ENCODE measurements at places on chromosomes 2 and 18. TPM values are rescaled to one million over a fixed set of nuclear protein-coding genes. Genes with fewer than 3 reads are reported as not detected.

DNA sequence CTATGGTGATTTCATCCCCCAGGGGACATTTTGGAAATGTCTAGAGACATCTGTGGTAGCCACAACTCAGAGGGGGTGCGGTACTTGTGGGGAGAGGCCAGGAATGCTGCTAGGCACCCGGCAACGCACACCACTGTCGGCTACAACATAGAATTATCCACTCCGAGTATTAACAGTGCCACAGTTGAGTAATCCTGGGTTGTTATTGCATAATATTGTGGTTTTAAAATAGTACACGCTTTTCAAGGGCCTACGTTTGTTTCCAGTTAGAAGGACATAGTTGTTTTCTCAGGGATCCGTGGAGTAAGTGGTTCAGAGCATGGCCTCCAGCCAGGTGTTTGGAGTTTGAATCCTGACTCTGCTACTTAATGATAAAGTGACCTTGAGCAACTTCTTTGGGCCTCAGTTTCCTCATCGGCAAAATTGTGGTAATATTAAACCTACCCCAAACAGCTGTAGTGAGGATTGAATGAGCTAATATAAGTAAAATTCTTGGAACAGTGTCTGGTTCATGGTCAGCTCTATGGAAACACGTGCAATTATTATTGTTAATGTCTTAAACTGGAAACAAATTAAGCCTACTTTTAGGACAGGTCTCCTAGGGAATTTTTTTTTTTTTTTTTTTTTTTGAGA lies 24.5 kb downstream of the CYP27A1 start:
- H3K27me3 ChIP-seq = no peaks in the 10 kb centered on the region
- H3K36me3 ChIP-seq = no peaks in the 10 kb centered on the region
- H3K4me3 ChIP-seq = no peak overlapping the region
- peak overlapping the region; percentile 89 for H3K27ac ChIP-seq

- no peaks in the 10 kb centered on the region for H3K36me3 ChIP-seq
- no peaks in the 10 kb centered on the region for H3K27me3 ChIP-seq
- H3K4me1 ChIP-seq = no peaks in the 10 kb centered on the region
- H3K27ac ChIP-seq = no peak overlapping the region
These were observed 61.8 kb downstream of the FAM168B start for GRCh38 chr2:131031431-131031841.

- no peak overlapping the region for H3K4me3 ChIP-seq
- H3K36me3 ChIP-seq = peaks cover 3% of the 10 kb centered on the region
- no peak for DNase-seq
- no peaks in the 10 kb centered on the region for H3K27me3 ChIP-seq
These were observed 822.6 kb downstream of the TRIB2 start for GRCh38 chr2:13539296-13539695.

- no peaks in the 10 kb centered on the region for H3K27me3 ChIP-seq
- H3K27ac ChIP-seq = no peak overlapping the region
- DNase-seq = no peak
- H3K4me3 ChIP-seq = no peak overlapping the region
These were observed 404.4 kb downstream of the SOCS6 start for GRCh38 chr18:70693246-70693645.

DNA sequence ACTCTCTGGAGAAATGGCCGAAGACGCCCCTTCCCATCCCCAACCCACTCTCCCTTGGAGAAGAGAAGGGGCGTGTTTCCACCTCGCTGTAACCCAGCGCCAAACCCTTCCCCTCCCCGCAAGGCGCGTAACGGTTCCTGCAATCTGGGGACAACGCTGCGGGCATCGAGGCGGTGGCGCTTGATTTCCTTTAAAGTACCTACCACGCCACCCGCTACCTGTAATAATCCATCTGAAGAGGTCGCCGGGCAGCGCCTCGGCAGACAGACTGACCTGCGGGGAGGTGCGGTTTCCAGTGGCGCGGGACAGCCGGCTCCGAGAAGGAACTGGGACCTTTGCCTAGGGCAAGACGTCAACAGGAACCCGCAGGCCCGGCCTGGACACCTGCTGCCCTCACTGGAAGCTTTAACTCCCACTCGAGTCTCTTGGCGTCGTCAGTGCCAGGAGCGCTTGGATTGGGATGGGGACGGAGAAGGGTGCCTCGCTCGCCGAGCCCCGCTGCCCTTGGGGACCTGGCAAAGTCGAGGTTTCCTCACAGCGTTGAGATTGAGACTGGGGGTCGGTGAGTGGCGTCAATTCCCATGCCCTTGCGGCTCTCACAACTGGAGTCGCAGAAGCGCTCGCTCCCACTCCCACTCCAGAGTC lies at the start of gene CYP1B1:
CYP1B1 (minus strand) TSS at position 645 of the 645 bp plus-strand sequence. CDS start 763 bp downstream, outside the sequence.
- H3K27ac ChIP-seq = peak within 1 kb of the TSS; percentile 89
- no peaks in the 10 kb centered on the region for H3K4me1 ChIP-seq
- peak; percentile 52 for DNase-seq
- H3K36me3 ChIP-seq = no peaks in the 10 kb centered on the region

- H3K4me1 ChIP-seq = peaks cover 1% of the 10 kb centered on the region
- DNase-seq = no peak
- H3K27ac ChIP-seq = no peak overlapping the region
- no peaks in the 10 kb centered on the region for H3K27me3 ChIP-seq
- H3K4me3 ChIP-seq = no peak overlapping the region
These were observed 92.4 kb upstream of the LCLAT1 start for GRCh38 chr2:30354621-30355020.

GRCh38 chr2:240645801-240646175 lies 20.5 kb downstream of the GPR35 start:
- no peak overlapping the region for H3K27ac ChIP-seq
- no peaks in the 10 kb centered on the region for H3K36me3 ChIP-seq
- DNase-seq = no peak

DNA sequence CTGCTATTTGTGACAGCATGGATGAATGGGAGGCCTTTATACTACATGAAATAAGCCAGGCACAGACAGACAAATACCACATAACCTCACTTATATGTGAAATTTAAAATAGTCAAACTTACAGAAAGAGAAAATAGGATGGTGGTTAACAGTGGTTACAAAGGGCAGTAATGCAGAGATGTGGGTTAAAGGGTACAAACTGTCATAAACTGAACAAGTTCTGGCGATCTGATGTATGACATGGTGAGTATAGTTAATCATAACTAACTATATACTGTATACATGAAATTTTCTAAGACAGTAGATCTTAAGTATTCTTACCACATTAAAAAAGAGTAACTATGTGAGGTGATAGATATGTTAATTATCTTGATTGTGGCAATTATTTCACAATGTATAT lies 558.1 kb upstream of the ZNF804A start:
- no peak overlapping the region for H3K4me3 ChIP-seq
- H3K4me1 ChIP-seq = no peaks in the 10 kb centered on the region
- no peaks in the 10 kb centered on the region for H3K36me3 ChIP-seq

GRCh38 chr18:37252342-37252741 lies 313.3 kb downstream of the CELF4 start:
- H3K36me3 ChIP-seq = no peaks in the 10 kb centered on the region
- no peak overlapping the region for H3K4me3 ChIP-seq
- DNase-seq = no peak
- H3K4me1 ChIP-seq = no peaks in the 10 kb centered on the region
- peaks cover 5% of the 10 kb centered on the region for H3K27me3 ChIP-seq

DNA sequence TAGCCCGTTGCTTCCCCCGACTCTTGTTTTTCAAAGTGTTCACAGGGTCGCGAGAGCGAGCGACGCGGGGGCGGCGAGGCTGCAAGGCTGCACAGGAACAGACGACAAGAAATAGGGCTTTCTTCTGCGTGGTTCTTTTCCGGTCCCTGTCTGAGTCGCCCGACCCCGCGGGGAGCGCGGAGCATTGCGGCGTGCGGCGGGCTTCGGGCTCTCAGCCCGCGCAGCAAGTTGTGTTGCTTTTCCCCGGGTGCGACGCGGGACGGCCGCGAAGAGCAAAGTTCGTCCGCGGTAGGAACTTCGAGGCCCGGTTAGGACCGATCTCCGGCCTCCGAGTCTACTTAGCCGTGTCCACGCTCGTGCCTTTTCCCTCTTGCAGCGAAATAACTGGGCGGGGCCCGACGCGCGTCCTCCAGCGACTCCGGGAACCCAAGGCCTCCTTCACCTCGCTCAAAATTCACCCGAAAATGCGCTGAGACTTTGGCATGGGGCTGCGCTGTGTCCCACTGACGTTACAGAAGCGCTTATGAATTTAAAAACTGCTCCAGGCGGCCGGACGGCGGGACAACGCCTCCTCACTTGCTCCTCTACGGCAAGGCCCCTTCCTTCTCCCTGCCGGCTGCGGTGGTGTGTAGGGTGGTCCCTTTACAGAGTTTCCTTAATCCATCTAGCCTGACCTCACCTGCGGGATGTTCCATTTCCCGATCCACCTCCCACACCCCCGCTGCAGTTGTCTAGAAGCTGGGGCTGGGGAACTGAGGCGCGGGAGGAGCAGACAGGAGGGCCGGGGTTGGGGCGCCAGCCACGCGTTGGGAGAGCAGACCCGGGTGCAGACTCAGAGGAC lies 1.5 kb upstream of the BCL2L11 start:
- peaks cover 3% of the 10 kb centered on the region for H3K4me1 ChIP-seq
- peak overlapping the region; percentile 82 for H3K4me3 ChIP-seq
- no peaks in the 10 kb centered on the region for H3K27me3 ChIP-seq

GRCh38 chr18:42339372-42339771 lies 384.3 kb downstream of the PIK3C3 start:
- H3K36me3 ChIP-seq = no peaks in the 10 kb centered on the region
- no peak overlapping the region for H3K27ac ChIP-seq
- no peak for DNase-seq
- H3K4me1 ChIP-seq = no peaks in the 10 kb centered on the region
- no peaks in the 10 kb centered on the region for H3K27me3 ChIP-seq

GRCh38 chr2:139529080-139529479 lies 748.9 kb upstream of the NXPH2 start:
- H3K27ac ChIP-seq = no peak overlapping the region
- H3K4me1 ChIP-seq = no peaks in the 10 kb centered on the region
- no peaks in the 10 kb centered on the region for H3K27me3 ChIP-seq
- no peak for DNase-seq
- H3K4me3 ChIP-seq = no peak overlapping the region
- no peaks in the 10 kb centered on the region for H3K36me3 ChIP-seq

GRCh38 chr2:222701721-222702131 lies 30.3 kb downstream of the MOGAT1 start:
- no peaks in the 10 kb centered on the region for H3K36me3 ChIP-seq
- no peak overlapping the region for H3K27ac ChIP-seq
- H3K27me3 ChIP-seq = no peaks in the 10 kb centered on the region
- H3K4me1 ChIP-seq = no peaks in the 10 kb centered on the region
- H3K4me3 ChIP-seq = no peak overlapping the region

Gene CHN1
- 13.4 TPM for total RNA-seq

Gene FEV
- total RNA-seq = not detected

Gene SERPINB3
- not detected for total RNA-seq

Gene WDR54
- 9.4 TPM for total RNA-seq

Gene SLC16A14
- total RNA-seq = 7.5 TPM

Gene CCDC150
- 2.0 TPM for total RNA-seq

Gene UGT1A1
- total RNA-seq = not detected
